ENCODE measurements at places on chromosomes 4 and X.

DNA sequence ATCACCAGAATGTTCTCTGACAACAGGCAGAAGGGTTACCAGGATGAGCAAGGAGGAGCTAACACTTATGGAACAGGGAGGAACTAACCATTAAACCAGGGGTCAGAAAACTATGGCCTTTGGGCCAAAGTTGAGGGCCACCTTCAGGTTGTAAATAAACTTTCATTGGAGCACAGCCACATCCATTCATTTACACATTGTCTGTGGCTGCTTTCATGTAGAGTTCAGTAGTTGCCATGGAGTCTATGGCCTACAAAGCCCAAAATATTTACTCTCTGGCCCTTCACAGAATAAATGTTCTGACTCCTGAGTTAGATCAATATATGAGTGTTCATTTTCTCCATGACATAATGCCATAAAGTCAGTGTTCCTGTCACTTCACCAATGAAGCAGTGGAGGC lies 13.2 kb upstream of the HCCS start:
- no peak for DNase-seq

- DNase-seq, result no peak
Measured at GRCh38 chr4:35538807-35539206, 705.5 kb downstream of the ARAP2 start.

GRCh38 chr4:70666369-70666768 lies at the start of gene JCHAIN:
JCHAIN (minus strand) TSS chr4:70666508; CDS start chr4:70666490, 18 bp downstream.
- DNase-seq, result no peak

DNA sequence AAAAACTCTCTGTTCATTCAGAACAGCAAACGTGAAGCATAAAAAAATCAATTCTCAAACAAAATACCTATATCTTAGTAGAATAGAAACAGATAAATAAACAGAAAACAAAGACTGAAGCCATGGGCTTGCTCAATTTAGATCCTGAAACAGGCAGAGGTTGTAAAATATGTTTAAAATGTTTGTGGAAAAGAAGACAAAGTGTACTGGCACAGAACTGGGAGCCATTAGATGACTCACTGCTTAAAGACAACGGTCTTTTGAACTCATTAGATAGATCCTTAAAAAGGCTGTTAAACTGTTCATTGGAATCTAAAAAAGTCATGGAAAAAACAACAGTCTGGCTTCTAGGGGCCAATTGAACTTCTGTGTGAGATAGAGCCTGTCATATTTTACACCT lies 247.0 kb upstream of the NDST4 start:
- no peak for DNase-seq

GRCh38 chrX:128622296-128622695 lies 570.1 kb upstream of the ACTRT1 start:
- no peak for DNase-seq

- no peak for DNase-seq
Measured at GRCh38 chr4:55725057-55725456, 89.0 kb upstream of the NMU start.

DNA sequence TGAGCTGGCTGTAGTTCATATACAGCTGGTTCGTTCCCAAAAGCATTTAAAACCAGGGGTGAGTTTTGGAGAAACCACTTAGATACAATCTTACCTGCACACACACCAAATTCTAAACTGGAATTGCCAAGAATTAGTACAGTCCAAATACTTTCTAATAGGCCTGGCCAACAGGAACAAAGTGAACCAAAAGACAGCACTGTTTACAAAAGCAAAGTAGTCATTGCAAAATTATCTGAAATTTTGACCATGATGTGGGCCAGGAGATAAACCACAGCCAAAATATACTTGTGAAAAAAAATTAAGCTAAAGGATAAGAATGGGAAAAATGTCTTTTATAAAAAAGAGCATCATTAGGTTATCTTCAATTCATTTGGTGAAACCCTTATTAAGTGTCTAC lies 37.9 kb upstream of the NAP1L5 start:
- no peak for DNase-seq

GRCh38 chrX:118352566-118352965 lies 6.7 kb downstream of the WDR44 start:
- no peak for DNase-seq

GRCh38 chr4:30268370-30268769 lies 451.8 kb upstream of the PCDH7 start:
- DNase-seq, result no peak

GRCh38 chr4:185623444-185624258 lies 88.3 kb upstream of the PDLIM3 start:
- DNase-seq, result no peak

DNA sequence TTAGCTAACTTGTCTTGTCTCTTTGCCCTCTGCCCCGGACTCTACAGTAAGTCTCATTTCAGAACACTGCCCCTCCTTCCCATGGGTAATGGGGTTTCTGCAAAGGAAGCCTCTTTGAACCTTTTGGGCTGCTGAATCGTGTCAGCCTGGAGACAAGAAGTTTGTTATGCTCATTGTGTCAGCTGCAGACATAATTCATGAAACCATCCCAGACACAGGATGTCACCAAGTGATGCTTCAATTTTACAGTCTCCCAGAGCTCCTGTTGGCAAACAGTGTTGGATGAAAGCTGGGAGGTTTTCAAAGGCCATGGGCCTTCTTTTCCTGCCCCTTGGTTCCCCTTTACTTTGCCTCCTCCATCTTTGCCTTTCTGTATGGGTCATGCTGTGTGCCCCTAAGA lies 223.1 kb upstream of the TAPT1 start:
- DNase-seq, result no peak

DNA sequence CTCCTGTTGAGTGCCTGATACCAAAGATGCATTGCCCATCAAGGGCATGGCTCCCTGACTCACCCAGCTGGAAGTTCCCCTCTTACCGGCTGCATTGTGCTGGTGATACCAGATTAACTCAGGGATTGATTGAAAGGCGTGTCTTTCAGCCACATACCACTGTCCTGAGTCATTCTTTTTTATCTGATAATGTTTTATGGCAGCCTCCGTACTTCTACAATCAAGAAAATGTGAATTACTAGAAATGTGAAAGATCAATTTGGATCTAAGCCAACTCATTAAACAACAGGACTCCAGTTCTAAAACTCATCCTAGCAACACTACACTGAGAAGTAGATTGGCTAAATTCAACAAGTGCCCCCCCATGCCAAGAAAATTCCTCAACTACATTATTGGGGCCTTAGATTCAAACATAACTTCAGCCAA lies 40.0 kb downstream of the TXK start:
- DNase-seq, result peak; percentile 7

- no peak for DNase-seq
Measured at GRCh38 chrX:30027636-30028035, 187.7 kb upstream of the MAGEB2 start.

GRCh38 chr4:121654738-121655137 lies 42.0 kb downstream of the ANXA5 start:
- DNase-seq, result no peak
